ENCODE measurements at places on chromosomes 12 and 14. TPM values are rescaled to one million over a fixed set of nuclear protein-coding genes. Genes with fewer than 3 reads are reported as not detected.
A peak's percentile ranks its signal among the peaks of the same experiment; 100 is the strongest.

Gene KRT6B
- not detected for polyA plus RNA-seq

DNA sequence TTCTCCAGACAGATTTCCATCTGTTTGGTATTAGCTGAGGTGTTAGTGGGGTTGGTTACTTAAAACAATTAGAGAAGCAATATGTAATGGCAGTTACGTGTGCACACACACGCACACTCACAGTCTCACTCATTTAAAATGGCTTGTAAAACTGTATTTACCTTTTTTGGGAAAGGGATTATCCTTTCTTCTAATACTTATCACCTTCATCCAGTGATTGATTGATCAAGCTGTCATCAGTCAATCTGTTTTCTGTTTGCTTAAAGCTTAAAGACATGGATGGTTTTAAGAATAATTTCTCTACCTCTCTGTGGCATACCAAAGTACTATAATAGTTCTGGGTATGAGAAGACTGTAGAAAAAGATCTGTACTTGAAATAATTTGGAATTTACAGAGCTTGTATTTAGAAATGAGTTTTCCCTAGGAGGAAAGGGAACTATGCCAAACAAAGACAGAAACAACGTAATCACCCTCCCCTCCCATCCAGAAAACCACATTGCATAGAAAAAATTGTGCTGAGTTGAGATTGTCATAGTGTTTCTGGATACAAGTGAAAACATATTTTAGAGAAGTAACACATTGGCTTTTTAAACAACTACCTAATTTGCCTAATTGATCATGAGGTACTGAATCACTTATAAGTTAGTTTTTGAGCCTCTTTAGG, 455.8 kb downstream of the PCNX1 start:
- DNase-seq, result no peak

GRCh38 chr12:66279123-66279712, 23.1 kb upstream of the HELB start:
- no peak for DNase-seq

Gene KRT78
- 0.14 TPM for polyA plus RNA-seq

Gene ARG2
- 53.7 TPM for polyA plus RNA-seq

GRCh38 chr14:89771251-89771650, 183.3 kb downstream of the EFCAB11 start:
- no peak for DNase-seq

Gene EPS8
- 12.5 TPM for polyA plus RNA-seq

DNA sequence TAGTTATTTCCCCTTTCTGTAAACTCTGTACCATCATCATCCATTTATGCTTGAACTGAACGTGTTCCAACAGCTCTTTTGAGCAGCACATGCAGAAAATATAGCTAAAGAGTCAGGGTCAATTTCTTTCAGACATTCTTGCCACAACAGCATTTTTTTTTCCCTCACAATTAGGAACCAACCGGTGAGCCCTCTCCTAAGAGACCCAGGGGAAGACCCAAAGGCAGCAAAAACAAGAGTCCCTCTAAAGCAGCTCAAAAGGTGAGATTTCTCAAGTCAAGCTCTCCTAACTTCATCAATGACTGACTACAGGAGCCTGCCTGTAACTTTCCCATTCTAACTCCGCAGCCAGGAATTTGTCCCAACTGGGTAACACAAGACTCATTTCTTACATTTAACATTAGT, 3.5 kb downstream of the HMGA2 start:
- no peak for DNase-seq

Gene CDH24
- 1.6 TPM for polyA plus RNA-seq

Gene FLVCR2
- 3.1 TPM for polyA plus RNA-seq

Gene OTUB2
- polyA plus RNA-seq, result 0.19 TPM

Gene EGLN3
- polyA plus RNA-seq, result 308 TPM

DNA sequence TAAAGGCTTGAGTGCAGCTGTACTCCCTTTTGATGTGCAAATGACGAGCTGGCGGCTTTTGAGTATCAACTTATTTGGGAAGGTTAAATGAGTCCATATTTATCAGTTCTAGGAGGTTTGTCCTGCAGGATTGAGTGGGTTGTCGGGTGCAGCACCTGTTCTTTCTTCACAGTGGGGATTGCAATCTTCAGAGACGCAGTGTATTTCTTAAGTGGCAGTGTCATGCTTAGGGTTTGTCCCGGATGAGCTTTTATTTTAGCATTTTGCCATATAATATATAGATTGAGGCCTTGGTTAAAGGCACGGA, 1.2 kb downstream of the FUT8 start:
- DNase-seq, result no peak

DNA sequence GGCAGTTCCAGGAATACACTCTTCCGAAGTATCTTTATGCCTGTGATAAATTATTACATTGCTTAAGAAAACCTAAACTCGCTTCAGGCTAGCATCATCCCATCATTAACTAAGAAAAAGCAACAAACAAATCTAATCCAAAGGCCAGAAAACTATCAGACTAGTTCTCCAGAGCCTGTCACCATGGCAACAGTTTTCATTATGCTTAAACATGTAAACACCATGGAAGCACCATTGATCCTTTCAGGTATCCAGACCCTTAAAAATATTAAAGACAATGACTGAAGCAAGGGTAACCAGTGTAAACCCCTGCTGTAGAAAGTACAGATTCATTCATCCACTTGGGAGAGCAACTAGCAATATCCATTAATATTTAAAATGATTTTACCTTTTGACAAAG, 9.8 kb downstream of the DAD1 start:
- DNase-seq, result no peak

Gene PPFIA2
- polyA plus RNA-seq, result 0.08 TPM

Gene BHLHE41
- 8.8 TPM for polyA plus RNA-seq

GRCh38 chr12:132138941-132139871, 4.9 kb downstream of the DDX51 start:
- DNase-seq, result peak; percentile 55

Gene ZBTB42
- 12.3 TPM for polyA plus RNA-seq

DNA sequence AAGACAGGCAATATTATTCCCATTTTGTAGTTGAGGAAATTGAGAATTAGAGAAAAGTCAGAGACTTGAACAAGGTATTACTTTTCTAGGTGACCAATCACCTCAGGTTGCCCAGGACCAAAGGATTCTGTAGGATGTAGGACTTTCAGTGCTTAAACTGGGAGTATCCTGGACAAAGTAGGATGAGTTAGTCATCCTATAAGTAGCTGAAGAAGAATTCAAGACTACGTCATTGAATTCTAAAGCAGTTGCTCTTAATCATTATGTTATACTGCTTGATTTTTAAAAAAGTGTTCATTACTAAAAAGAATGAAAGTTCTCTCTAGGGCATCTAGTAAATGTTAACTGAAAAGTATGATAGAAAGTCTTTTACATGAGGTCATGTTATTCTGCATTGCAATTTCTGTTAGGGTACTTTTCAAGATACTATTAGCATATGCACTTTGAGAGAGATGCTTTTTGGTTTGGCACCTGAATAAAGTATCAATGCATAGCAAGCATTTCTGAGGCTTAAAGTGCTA, 101.7 kb downstream of the RTN1 start:
- no peak for DNase-seq

DNA sequence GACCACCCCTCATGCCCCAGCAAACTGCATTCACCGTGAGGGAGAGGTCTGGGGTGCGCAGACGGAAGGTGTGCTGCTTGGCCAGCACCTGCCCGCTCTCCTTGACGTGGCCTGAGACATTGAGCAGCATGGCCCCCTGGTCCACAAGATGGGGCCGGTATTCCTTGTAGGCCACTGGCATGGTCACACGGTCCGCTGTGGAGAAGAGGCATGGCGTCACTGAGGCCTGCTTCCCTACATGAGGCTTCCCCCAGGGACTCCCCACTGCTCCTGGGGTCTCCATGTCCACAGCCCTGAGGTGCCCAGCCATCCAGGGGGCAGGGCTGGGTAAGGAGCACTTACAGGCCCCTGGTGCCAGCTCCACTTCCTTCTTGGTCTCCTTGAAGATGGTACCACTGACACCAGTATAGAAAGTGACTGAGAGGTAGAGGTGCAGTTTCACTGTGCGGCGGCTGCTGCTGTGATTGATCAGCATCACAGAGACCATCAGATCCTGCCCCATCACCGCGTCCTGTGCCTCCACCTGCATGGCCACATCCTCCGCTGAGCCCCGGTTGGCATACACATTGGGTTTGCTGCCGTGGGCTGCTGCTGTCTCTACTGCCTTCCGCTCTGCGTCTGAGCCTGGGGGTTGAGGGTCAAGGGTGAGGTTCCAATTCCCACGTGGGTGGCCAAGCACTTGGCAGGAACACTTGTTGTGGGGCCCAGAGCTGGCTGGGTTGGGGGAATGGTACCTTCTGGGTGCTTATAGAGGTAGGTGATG, 8.2 kb downstream of the TGM1 start:
- DNase-seq, result no peak

GRCh38 chr12:52776435-52776834, 710 bp downstream of the KRT76 start:
- DNase-seq, result no peak

Gene SPATA7
- 3.1 TPM for polyA plus RNA-seq

Measured in heart left ventricle (tissue), 16 donors.